ENCODE measurements at places on chromosomes 6 and 20. TPM values are rescaled to one million over a fixed set of nuclear protein-coding genes. Genes with fewer than 3 reads are reported as not detected.

The SIRPD gene
- not detected for total RNA-seq

The FKBP1C gene
- total RNA-seq: 2.9 TPM

The TMEM239 gene
- not detected for total RNA-seq

The PDYN gene
- total RNA-seq: not detected

The CABLES2 gene
- 1.0 TPM for total RNA-seq

The FILIP1 gene
- 0.33 TPM for total RNA-seq

The LAMA5 gene
- total RNA-seq: 243 TPM

The FRK gene
- 1.6 TPM for total RNA-seq

The RBM24 gene
- 2.9 TPM for total RNA-seq

The HLA-DQA1 gene
- not detected for total RNA-seq

The PPP1R16B gene
- total RNA-seq: 0.13 TPM

The CCM2L gene
- not detected for total RNA-seq

The FOXQ1 gene
- 0.03 TPM for total RNA-seq

The GPX5 gene
- not detected for total RNA-seq

The RAET1G gene
- 1.6 TPM for total RNA-seq

The ADIG gene
- total RNA-seq: not detected

The TRIM31 gene
- not detected for total RNA-seq

The CDH4 gene
- total RNA-seq: 0.10 TPM

The SPINT3 gene
- not detected for total RNA-seq

The EPPIN gene
- 0.39 TPM for total RNA-seq

The ZNF391 gene
- total RNA-seq: 1.6 TPM

The TSPO2 gene
- not detected for total RNA-seq

The SPDEF gene
- not detected for total RNA-seq

The GRM1 gene
- total RNA-seq: 0.07 TPM

The TP53TG5 gene
- total RNA-seq: not detected

The NFKBIE gene
- 2.7 TPM for total RNA-seq

The SLC32A1 gene
- not detected for total RNA-seq

The RAET1L gene
- total RNA-seq: not detected

The MPIG6B gene
- not detected for total RNA-seq

The EPHA7 gene
- total RNA-seq: 0.07 TPM

The PCSK2 gene
- total RNA-seq: not detected

The MYBL2 gene
- 1.3 TPM for total RNA-seq

The DEFB115 gene
- not detected for total RNA-seq

The TNFRSF6B gene
- total RNA-seq: 0.98 TPM

The THBD gene
- 52.5 TPM for total RNA-seq

The RAB44 gene
- total RNA-seq: 0.03 TPM

The C20orf202 gene
- 0.07 TPM for total RNA-seq

The POU3F2 gene
- not detected for total RNA-seq

The KHDC1L gene
- total RNA-seq: not detected

The GSS gene
- 66.7 TPM for total RNA-seq

The SLC12A5 gene
- 0.07 TPM for total RNA-seq

The LRRC1 gene
- 8.8 TPM for total RNA-seq

The TPBG gene
- 138 TPM for total RNA-seq

The EYA2 gene
- total RNA-seq: 0.03 TPM

The CNPY3 gene
- 62.5 TPM for total RNA-seq

The PDE10A gene
- total RNA-seq: 8.5 TPM

The HIVEP1 gene
- total RNA-seq: 19.5 TPM

The DNAH8 gene
- total RNA-seq: not detected

The MROH8 gene
- 1.5 TPM for total RNA-seq

The RNF217 gene
- total RNA-seq: 46.2 TPM

The PRDM13 gene
- total RNA-seq: not detected

The ZNF311 gene
- 0.99 TPM for total RNA-seq
